Activated T-cell treated with anti-CD3 and anti-CD28 coated beads, Interleukin-2, amount 50 U/mL, for 48 hours (primary cell): ENCODE measurements at places on chromosomes 16 and 17.

GRCh38 chr17:67672592-67673335, 45.0 kb upstream of the NOL11 start:
- DNase-seq, result no peak

DNA sequence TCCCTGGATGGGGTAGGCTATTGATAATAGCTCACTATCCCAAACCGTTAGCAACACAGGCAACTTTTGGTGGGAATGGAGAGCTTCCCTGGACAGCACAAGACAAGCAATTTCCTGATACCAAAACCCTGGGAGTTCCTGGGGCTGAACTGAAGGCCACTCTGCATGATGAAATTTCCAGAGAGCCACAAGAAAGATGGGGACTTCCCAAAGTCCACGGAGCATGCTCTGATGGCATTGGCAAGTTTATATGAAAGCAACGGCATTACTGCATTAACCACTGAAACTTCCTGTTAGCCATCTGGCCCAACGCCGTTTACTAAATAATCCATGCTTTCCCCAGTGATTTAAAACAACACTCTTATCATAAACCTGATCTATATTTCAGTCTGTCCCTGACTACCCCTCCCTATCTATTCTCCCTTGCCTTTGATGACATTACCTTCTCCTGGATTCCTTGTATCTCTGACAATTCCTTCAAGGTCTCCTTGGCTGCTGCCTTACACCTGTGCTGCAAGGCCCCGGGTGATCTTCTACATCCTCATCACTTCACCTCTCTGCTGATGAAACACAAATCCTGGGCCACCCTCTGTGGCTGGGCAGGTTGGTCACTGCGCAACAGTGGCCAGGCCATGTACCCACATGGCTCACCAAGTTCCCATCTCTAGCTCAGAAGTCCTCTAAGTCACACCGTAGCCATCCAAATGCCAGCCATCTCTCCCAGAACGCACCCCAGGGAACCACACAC, 108.5 kb upstream of the RCVRN start:
- DNase-seq, result no peak

GRCh38 chr17:33318241-33318640, 25.1 kb upstream of the ASIC2 start:
- no peak for DNase-seq

DNA sequence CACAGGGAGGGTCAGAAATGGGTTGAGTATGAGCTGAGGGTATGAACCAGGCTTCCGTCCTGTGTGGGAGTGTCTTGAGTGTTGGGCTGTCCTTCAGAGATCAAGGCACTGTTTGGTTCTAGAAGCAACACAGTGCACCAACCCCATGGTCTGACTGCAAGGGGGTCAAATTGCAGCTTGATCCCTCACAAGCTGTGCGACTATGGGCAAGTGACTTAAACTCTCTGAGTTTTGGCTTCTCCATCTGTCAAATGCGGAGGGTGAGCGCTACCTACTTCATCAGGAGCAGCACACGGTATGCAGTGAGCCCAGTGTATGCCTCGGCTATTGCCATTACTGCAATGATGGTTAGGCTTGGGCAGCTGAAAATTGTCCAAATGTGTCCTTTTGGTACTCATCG, 21.0 kb downstream of the SEC14L5 start:
- no peak for DNase-seq

DNA sequence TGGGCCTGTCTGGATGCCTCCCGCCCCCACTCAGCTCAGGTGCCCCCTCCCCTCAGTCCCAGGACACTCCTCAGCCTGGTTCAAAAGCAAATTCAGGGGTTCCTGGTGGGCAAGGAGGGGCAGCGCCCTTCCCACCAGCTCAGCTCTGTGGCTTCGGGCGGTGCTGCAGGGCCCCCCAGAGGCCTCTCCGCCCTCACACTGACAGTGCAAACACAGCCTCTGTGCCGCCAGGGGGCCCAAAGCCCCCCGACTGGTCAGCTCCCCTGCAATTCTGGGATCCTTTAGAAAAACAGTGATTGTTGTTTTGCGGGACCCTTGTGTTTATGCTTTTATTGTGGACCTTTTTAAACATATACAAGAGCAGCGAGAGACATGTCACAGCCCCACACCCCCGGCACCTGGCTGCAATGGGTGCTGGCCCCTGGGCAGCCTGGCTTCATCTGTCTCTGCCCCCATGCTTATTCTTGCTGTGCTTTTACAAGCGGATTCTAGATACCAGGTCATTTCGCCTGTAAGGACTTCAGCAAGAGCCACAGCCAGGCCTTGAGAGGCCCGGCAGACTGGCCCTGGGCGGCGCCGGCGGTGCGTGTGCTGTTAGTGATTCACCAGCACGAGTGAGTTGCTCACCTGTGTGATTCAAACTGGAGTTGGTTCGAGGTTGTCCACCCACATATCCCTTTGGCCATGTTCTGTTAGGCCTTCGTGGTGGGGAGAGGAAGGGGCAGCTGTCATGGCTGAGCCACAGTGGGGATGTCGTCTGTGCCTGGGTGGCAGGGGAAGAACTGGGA, 21.2 kb downstream of the ZNF469 start:
- DNase-seq, result no peak

- no peak for DNase-seq
Observed at GRCh38 chr16:9139965-9140364, 48.5 kb downstream of the HAPSTR1 start.
